Esophagus squamous epithelium (tissue), 5 donors: ENCODE measurements at places on chromosomes 13 and 19.

DNA sequence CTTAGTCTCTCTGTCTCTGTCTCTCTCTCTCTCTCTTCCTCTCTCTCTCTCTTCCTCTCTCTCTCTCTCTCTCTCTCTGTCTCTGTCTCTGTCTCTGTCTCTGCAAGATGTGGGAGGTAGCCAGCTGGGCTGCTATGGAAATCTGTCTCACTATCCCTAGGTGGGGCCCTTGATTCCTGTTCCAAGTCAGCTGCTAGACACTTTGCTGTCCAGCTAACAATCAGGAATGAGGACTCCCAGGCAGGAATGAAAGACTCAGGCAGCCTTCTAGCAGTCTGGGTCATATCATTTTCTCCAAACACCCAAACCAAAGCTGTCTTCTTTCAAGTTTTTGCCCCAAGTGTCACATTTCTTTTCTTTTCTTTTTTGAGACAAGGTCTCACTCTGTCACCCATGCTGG is 23.2 kb downstream of the CATSPERD start:
- no peak for DNase-seq

GRCh38 chr19:12723641-12724426 is at the start of gene TNPO2:
Gene TNPO2, minus strand, starts transcription at chr19:12723932. Its CDS starts 2,955 bp downstream, at chr19:12720977.
- no peak for DNase-seq

DNA sequence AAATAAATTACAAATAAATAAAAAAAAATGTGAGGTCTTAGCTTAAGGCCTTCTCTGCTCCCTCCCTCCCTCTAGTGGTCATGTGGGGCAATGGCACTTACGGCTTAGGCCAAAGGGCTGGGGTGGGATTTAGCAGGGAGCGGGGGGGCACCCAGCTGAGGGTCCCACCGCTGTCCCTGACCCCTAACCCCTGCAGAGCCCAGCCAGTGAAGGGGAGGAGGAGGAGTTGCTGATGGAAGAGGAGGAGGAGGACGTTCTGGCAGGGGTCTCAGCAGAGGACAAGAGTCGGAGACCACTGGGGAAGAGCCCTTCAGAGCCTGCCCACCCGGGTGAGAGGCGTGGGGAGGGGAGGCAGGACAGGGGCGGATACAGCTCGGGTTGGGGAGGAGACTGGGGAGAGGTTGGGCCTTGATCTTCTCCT is 9.3 kb downstream of the MPND start:
- DNase-seq, result no peak

DNA sequence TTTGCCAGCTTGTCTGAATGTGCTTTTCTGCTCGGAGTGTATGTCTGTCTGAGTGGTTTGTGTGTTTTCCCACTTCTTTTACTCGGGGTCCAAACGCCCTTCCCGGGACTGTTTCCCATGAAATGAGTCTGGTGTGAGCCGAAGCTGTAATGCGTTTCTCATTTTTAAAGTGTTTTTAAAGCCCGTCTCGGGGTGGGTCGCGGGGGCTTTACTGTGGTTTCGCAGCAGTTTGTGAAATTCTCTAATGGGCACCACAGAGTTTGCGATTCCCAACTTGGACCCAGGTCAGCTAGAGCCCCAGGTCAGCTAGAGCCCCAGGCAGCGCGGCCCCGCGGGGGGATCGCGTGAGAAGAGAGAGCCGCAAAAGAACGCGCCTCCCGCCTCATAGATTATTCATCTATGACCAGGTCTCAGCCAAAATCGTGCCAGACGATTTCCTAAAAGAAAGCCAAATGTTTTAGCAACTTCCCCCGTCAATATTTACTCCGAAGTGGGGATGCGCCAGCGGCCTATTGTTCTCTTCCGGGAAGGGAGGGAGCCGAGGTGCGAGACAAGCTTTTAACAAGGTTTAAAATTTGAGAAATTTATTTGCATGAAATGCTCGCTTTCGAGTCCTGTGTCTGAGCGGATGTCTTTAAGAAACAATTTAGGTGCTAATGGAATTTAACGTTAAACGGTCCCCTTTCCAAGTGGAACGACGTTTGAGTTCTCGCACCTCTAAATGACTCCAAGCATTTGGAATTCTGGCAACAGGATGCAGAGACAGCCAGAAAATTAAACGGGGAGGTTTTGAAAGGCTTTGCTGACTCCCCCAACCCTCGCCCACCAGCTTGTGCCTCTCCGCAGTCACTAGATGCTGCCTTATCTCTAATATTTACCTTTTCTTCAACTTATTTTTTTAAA is 2.2 kb downstream of the ZIC2 start:
- DNase-seq, result no peak

- DNase-seq, result no peak
Observed at GRCh38 chr13:31150315-31150985, 11.3 kb downstream of the HSPH1 start.

DNA sequence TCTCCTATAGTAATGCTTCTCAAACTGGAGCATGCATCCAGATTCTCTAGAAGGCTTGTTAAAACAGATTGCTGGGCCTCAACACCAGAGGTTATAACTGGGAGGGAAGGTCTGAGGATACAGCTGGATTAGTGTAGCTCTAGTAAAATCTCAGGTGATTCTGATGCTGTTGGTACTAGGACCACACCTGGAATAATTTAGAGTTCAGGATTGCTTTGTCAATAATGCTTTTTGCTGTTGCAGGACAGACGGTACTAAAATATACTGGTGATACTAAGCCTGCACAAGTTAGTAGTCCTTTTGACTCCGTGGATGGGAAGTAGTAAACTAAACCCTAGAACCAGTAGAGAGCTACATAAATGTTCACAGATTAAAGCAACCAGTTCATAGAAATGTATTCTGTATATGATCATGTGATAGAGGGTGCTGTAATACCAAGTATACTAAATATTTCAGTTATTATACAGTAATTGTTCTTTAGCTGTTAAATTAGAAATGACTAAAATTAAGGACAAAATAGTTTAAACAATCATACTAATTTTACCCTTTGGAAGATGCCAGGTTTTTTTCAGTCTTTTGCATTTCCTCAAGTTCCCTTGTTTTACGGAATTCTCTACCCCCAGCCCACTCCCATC is 258.2 kb upstream of the STARD13 start:
- no peak for DNase-seq

DNA sequence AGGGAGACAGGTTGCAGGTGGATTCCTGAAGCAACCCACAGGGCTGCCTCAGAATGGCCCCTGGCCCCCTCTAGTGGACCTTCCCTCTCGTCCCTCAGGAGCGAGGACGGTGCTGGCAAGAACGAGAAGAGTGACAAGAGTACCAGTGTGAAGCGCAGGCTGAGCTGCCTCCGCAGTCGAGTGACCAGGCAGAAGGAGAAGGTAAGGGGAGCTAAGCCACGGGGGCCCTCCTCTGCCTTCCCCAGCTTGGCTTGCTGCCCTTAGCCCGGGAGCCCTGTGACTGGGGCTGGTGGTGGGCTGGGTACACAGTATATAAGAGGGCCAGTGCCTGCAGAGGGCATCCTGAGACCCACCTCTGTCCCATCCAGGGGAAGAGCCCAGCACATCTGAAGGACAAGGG is 34.0 kb downstream of the ARHGEF18 start:
- DNase-seq, result no peak

GRCh38 chr19:31946491-31946890 is 398.9 kb upstream of the ZNF507 start:
- no peak for DNase-seq

DNA sequence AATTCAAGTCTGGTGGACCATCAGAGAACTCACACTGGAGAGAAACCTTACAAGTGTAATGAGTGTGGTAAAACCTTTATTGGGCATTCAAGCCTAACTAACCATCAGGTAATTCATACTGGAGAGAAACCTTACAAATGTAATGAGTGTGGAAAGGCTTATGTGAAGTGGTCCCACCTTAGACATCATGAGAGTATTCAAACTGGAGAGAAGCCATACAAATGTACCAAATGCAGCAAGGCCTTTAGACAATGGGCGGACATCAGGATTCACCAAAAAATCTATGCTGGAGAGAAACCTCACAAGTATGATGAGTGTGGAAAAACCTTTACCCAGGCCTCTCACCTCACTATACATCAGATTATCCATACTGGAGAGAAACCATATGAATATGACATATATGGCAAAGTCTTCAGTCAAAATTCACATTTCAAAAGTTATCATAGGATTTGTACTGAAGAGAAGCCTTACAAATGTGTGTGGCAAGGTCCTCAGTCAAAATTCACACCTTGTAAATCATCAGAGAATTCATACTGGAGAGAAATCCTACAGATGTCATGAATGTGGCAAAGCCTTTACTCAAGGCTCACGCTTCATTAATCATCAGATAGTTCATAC is 19.7 kb upstream of the ZNF665 start:
- no peak for DNase-seq

- no peak for DNase-seq
Observed at GRCh38 chr13:37131092-37131491, 25.6 kb upstream of the CSNK1A1L start.

DNA sequence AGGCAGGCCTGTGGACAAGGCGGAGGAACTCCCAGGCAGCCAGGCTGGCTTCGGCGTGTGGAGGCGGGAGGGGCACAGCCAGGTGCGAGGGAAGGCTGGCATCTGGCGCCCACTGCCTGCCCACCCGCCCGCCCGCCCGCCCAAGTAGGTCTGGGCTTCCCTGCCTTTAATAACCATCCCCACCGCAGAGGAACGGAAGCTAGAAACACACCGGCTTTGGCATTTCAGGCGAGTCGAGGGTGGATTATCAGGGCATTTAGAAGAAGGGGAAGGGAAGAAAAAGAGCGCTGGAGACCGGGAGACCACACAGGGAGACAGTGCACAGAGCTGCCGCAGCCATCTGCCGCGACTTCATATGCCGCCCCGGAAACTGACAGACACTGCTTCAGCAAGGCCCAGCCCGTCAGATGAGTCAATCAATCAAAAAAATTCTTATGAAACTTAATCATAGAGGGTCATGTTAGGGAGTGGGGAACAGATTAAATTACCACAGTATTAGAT is 199.7 kb downstream of the TSHZ3 start:
- no peak for DNase-seq

DNA sequence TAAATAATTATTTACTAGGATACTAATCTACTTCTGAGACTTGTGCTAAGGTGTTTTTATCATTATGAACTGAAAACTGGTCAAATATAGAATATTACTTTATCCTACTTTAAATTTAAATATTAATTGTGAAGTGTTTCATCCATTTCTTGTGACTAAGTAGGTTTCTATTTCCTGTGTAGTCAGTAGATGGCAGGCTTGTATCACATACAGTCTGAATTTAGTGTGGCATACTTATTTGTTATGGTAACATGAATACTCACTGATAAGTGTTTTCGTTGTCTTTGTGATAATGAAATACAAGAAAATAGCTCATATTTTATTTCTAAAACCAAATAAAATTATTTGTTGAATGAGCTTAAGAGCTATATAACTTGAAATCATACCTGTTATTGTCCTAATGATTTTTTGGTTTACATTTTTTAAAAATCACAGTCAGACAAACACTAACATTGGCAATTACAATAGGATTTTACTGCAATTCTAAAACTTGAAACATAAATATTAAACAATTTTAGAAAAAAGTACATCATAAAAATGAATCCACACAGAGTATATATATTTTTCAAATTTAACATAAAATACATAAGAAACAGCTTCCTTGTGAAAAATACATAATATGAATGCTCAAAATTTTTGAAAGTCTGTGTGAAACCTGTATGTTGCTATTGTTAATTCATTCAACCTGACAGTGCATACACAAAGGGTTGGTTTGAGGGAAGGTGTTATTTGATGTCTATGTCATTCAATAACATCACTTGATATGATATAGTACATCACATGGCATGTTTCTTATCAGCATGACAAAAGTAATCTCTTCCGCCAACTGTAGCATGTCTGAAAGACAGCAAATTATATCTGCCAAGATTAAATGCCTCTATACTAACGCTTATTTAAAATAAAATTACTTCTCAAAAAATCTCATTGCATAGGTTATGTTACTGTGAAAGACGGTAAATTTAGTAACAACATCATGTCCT is 904.8 kb upstream of the PCDH20 start:
- no peak for DNase-seq

- DNase-seq, result no peak
Observed at GRCh38 chr19:17069193-17069592, 6.1 kb downstream of the HAUS8 start.

DNA sequence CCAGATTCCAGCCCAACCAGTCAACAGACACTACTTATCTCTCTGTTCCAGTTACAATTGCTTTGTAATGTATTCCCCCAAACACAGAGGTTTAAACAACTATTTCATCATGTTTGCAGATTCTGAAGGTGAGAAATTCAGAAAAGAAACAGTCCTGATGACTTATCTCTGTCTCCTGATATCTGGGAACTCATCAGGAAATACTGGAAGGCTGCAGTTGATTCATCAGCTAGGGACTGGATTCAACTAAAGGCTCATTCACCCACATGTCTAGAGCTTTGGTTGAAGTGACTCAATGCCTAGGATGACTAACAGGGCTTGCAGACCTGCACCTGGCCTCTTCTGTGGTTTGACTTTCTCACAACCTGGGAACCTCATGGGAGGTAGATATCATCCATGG is 56.6 kb upstream of the GPC6 start:
- DNase-seq, result no peak

DNA sequence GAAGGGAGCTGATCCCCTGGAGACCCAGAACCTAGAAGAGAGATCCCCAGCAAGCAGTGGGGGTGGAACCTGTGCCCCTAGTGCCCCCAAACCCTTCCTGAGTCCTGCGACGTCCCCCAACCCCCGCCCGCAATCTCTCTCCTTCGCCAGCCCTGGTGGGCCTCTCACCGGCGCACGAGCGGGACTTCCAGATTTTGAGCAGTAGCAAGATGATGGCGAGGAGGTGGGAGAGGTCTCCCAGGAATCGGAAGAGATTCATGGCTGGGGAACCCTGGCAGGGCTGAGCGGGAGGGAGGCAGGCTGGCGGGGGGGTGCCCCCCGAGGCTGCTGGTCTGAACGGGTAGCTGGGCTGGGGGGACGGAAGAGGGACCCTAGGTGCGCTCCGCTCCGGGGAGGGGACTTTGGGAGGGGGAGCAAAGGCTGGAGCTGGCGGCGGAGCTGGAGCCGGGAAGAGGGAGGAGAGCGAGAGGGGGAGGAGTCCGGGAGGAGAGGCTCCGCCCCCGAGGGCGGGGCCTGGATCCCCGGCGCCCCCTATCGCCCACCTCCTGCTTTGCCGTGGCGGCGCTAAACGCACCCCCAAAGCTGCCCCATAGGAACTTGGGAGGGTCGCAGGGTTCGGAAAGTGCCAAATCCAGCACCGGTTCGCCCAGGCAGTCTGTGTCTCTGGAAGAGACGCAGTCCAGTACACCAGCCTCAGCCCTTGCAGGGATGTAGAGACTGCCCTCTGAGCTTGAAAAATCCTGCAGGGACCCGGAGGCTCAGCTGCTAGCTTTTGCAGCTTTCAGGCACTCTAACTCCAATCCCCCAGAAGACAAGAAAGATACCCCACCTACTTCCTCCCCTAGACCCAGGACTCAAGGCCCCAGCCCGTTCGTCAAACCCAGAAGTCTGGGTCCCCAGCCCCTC is at the start of gene KDELR1:
Gene KDELR1, minus strand, starts transcription at position 452 of the 906 bp plus-strand sequence. Its CDS starts 193 bp downstream, at position 259.
- no peak for DNase-seq

GRCh38 chr13:39263531-39263930 is 225.3 kb downstream of the NHLRC3 start:
- DNase-seq, result no peak

- no peak for DNase-seq
Observed at GRCh38 chr13:98048265-98048664, 94.6 kb upstream of the FARP1 start.

DNA sequence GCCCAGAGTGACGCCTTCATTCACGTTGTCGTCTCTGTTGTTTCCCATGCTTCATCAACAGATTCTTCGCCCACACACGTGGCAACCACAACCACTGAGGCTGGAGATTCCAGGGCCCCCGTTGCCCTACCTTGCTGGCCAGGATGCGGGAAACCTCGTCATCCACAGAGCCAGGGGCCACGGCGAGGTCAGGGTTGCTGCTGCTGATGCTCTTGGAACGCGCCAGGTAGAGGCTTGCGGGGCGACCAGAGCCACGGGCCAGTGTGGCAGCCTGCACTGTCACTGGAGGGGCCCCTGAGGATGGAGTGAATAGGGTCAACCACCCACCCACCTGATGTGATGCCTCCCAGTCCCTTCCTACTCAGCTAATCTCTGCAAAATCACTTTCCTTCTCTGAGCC is 6.3 kb upstream of the ANGPTL8 start:
- no peak for DNase-seq
